ENCODE measurements at places on chromosomes 11 and 22.

DNA sequence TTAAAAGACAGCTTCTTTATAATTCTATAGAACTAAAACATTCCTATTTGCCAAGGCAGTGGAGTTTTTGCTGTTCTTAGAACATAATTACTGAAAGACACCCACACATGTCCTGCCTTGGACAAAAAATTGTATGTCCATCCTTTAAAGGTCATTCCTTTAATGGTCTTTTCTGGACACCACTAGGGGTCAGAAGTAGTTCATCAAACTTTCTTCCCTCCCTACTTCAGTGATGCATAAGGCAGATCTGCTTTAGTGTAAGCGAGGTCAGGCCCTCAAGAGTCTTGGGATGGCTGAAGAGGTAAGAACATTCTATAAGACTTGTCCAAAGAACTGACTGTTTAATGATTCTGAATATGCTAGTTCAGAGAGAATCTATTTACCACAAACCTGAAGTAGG lies 4.3 kb upstream of the OR51V1 start:
- peak; percentile 13 for DNase-seq

DNA sequence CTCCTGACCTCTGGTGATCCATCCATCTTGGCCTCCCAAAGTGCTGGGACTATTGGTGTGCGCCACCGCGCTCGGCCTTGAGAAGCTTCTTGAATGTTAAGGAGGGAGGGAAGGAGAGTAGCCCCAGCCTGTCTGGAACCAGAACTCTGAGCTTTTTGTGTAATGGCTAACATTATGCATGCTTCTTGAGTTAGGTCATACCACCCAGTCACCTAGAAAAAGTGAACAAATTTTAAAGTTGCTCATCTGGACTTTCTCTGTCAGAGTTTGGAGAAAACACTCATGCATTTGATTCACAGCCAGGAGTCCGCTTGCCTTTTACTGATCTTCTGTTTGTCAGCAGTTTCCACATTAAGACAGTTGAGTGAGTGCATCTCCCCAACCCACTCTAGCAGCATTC lies 82.1 kb downstream of the PPP6R3 start:
- DNase-seq = peak; percentile 79

DNA sequence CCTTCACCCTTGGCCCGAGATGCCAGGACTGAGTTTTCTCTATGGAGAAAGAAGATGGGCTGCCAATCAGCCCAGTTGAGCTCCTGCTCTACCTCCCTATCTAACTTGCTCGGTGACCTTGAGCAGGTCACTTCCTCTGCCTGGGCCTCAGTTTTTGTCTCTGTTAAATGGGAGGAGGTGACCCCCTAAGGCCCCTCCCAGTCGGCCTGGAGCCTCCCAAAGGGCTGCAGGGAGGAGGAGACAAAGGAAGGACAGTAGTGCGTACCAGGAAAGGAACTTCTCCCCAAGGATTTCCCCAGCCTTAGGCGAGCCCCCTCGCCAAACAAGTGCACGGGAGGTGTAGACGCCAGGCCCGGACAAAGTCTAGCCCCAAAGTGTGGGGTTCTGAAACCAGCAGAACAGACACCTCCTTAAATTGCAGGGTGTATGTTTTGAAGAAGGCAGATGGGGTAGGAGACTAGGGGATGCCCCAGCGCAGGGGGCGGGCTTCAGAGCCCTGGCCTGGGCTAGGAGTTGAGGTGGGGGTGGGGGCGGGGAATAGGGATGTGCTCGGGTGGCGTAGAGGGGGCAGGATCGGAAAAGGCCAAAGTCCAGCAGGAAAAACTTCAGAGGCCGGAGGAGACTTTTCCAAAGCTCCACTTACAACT lies 1.0 kb downstream of the CBX7 start:
- DNase-seq = no peak

DNA sequence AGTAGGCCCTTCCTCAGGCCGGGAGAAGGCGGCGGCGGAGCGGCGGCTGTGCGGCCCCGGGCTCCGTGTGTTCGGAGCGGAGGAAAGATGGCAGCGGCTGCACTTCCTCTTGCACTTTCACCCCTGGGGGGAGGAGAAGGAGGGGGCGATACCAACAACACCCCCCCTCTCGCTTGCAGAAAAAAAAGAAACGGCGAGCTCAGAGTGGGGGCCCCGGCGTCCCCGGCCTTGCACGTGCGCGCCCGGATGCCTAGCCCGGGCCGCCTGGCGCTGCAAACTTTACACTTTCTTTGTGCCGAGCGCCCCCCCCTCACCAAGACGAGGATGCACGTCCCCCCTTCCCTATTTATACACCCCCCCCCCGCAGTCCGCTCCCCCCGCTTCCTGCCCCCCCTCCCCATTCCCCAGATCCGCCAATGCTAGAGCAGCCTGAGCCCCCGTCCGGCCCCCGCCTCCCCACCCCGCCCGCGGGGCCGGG lies at the start of gene PATZ1:
Gene PATZ1, minus strand, starts transcription at position 92 of the 478 bp plus-strand sequence. CDS start 744 bp downstream, outside the sequence.
- peak; percentile 61 for DNase-seq
